ENCODE measurements at places on chromosomes 7 and 10. TPM values are rescaled to one million over a fixed set of nuclear protein-coding genes. Genes with fewer than 3 reads are reported as not detected.
A peak's percentile ranks its signal among the peaks of the same experiment; 100 is the strongest.

DNA sequence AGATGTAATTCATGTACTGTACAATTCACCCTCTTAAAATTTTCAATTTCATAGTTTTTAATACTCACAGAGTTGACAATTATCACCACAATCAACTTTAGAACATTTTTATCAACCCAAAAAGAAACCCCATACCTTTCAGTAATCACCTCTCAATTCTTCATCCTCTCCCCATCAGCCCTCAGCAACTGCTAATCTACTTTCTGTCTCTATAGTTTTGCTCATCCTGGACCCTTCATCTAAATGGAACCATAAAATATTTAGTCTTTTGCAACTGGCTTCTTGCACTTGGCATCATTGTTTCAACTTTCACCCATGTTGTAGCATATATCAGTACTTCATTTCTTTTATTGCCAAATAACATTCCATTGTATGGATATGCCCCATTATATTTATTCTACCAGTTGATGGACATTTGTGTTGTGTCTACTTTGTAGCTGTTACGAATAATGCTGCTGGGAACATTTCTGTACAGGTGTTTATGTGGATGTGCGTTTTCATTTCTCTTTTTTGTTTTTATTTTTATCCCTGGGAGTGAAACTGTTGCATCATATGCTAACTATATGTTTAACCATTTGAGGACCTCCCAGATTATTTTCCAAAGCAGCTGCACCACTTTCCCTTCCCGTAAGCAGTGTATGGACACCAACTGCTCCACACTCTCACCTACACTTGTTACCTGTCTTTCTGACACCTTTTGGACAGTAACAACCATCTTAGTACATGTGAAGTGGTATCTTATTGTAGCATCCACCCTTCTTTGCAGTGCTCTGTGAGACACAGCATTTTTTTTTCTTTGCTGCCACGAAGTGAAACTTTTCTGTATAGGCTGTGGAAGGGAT lies 65.4 kb upstream of the APBB1IP start:
- no peak for DNase-seq

DNA sequence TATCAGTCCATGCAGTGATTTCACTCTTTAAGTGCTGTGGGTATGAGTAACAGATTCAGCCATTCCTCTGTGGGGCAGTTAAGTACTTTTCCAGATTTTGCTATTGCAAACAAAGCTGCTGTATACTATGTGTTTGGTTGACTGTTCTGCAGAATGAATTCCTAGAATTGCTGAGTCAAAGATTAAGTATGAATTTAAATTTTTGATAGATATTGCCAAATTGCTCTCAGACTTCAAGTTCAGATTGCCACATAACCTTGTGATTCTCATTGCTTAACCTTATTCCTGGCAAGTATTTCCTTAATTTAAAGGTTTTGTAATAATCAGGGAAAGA lies 21.6 kb upstream of the SAR1A start:
- DNase-seq: peak; percentile 89

DNA sequence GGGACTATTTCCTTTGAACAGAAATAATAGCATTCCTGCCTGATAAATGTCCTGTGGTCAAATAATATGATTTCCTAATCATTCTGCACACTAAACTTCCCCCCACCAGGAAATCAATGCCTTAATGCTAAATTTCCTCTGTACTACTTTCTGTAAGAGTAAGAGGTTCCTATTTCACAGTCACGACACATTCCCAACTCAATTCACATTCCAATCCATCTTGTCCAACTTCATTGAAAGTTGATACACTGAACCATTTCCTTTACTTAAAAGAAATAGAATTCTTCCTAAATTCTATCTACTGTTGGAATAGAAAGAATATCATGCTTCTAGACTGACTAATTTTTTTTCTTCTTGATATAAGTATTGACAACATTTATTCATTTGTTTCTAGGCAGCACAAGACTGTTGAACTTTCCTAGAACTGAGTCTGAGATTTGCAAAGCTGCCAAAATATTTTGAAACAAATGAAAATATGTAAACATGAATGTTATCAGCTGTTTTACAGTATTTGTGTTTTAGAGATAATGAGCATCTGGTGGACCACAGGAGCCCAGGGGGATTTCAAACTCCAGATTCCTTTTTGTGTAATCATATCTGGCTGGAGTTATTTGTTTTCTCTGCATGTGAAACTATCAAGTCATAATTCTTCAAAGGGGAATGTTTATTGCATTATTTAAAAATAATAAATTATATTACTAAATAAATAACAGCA lies 121.5 kb downstream of the TPST1 start:
- no peak for DNase-seq

DNA sequence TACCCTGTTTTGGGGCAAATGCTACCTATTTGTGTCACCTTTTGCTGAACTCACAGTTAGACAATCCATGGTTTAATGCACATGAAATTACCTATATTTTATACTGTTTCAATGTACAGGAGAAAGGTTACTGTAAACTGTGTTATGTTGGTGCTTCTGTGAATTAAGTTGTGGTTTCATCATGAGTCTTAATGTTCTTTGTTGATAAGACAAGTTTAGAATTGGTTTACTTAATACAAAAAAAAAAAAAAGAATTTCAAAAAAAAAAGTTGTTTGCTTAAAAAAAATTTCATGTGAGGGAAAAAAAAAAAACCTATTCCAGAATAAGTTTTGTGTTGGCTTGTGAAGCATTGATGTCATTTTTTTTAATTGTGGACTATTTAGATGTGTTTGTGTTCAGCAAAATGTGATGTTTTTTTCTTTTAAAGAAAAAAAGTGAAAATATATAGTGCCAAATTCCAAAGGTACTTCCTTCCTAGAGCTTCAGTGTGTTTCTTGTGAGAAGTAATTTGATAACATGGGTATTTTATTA lies 280.3 kb downstream of the USP6NL start:
- DNase-seq: no peak

DNA sequence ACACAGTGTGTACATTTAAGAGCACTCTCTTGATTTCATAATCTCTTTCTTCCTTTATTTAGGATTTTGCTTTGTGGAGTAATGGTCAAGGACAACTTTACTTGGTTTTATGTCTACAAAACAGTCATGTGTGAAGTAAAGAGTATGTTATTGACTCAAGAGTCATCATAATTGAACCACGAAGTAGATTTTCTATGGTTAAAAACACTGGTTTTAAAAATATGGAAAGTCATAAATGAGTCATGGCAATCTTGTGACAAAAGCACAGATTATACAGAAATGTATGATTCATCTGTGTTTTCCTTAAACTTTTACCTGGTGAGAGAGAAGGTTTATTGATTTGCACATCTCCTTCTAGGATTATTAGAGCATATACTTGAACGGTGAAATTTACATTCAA lies 969.7 kb downstream of the GATA3 start:
- DNase-seq: peak; percentile 64

GRCh38 chr10:4736183-4736582 lies 89.8 kb upstream of the AKR1E2 start:
- DNase-seq: no peak

DNA sequence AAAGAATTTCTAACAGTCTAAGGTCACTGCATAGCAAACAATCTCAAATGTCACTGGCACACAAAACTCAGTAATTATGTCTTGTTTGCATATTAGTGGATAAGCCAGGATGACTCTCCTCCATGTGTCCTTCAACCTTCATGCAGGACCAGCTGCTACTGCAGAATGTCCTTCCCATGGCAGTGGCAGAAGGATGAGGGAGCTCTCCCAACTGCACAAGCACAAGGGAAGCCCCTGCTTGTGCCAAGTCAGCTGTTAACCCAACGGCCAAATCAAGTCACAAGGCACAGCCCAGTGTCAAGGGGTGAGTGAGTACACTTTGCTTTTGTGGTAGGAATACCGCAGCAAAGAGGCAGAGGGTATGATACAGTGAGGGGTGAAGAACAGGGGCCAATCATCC lies 59.3 kb upstream of the VWC2 start:
- no peak for DNase-seq

GRCh38 chr10:99537086-99537988 lies 4.6 kb downstream of the NKX2-3 start:
- no peak for DNase-seq

- no peak for DNase-seq
Observed at GRCh38 chr7:35263396-35263795, 9.5 kb upstream of the TBX20 start.

- DNase-seq: no peak
Observed at GRCh38 chr10:74684462-74684861, 141.9 kb upstream of the KAT6B start.

DNA sequence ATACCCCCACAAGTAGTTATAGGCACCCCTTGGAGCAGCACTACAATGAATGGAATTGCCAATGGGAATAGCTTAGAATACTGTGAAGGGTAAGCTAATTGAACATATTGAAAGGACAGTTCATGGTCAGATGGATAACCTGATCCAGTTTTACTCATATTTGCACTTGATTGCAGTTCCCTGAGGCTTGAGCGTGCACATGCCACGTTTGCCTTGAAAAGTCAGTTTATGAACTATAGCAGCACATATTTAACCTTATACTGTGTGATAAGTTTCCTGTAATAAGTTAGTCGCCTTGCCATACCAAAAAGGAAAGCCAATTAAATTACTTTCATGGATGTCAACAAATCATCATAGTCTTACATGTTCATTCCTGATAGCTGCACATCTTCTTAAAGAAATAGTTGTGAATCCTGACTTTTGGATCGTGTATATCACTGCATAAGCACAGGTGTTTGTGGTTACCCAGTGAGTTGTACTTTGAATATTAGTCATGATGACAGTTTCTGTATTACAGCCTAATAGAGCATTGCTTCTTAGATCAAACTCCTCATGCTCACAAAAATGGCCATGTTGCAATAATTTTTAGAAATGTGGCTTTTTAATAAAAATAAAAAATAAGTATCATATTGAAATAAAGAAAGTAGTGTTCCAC lies 21.6 kb downstream of the DNTT start:
- peak; percentile 21 for DNase-seq

- DNase-seq: no peak
Observed at GRCh38 chr10:63094881-63095280, 38.2 kb upstream of the NRBF2 start.

DNA sequence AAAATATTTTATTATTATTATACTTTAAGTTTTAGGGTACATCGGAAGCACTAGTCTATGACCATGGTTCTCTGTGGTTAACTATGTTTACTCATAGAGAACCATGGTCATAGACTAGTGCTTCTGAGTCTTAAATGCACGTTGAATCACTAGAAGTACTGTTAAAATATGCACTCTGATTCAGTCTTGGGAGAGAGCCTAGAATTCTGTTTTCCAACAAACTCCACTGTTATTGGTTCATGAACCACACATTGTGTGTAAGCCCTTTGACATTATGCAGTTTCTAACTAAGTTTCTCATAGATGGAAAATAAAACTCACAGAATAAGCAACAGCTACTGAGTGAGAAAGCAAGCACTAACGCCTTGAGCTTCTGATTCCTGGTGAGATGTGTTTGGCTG lies 1120.6 kb downstream of the SORCS1 start:
- DNase-seq: no peak

DNA sequence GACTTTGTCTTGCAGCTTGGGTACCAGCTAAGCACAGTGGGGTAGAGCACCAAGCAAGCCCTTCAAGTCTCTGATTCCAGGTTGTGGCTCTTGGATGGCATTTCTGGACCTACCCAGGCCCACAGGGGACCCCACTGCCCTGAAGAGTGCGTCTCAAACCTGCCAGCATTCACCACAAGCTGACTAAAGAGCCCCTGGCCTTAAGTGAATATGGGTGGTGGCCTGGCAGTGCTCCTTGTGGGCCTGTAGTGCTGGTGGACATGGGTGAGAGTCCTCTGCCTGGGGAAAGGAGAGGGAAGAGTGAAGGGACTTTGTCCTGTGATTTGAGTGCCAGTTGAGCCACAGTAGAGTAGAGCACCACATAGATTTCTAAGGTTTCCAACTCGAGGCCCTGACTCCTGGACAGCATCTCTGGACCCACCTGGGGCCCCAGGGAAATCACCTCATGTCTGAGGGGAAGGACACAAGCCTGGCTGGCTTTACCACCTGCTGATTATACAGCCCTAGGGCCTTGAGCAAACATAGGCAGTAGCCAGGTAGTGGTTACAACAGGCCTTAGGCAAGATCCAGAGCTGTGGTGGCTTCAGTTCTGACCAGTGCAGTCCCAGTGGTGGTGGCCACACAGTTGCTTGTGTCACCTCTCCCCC lies 23.7 kb downstream of the GSDME start:
- no peak for DNase-seq

GRCh38 chr7:98329791-98330373 lies 48.4 kb downstream of the BRI3 start:
- no peak for DNase-seq

The MEPCE gene
- 18.7 TPM for total RNA-seq

The ZKSCAN5 gene
- total RNA-seq: 10.5 TPM

The CAMK2B gene
- not detected for total RNA-seq

The RAPGEF5 gene
- total RNA-seq: 6.3 TPM
